ENCODE measurements at places on chromosomes 4 and X.

DNA sequence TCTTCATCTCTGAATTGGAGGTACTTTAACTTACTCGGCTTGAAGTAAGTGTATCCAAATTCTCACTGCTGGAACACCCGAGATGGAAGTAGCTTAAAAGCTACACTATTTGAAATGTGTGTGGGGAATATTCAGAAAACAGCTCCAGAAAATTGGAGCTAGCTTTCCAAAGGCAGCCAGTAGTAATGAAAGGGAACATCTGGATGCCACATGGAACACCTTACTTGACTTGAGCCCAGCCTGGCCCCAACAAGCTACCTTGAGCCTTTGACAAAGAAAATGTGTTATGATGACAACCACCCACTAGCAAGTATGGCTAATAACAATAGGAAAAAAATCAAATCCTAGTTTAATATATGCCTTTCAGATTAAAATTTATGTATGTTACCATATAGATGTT, 161.5 kb downstream of the PRDM5 start:
- DNase-seq = no peak

DNA sequence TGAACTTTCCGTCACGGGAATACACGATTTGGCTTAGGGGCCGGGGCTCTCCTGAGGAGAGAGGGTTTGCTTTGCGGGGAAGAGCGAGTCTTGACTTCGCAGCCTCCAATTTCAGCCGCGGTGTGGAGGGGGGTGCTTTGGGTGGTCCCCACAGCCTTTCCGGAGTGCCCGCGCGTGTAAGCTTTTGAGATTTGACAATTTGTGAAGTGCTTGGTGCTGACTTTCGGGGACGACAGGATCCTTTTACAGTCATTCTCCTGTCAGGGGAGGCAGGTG, 355 bp downstream of the SCML1 start:
- no peak for DNase-seq

DNA sequence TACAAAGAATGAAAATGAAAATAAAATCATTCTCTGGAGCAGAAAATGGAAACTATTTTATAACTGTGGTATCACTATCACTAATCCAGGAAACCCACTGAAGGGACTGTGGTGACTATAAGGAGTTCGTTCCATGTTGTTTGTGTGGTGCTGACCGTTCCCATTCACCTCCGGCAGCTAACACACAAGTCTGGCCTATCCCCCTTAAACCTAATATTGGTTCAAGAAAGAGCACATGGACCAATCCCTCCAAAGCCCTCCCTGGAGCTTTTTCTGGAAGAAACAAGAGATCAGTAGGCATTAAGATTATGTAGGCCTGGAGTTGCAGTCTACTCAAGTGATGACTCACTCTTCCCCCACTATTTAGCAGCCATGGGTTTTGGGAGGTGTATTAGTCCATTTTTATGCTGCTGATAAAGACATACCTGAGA, 25.9 kb upstream of the FAM241A start:
- no peak for DNase-seq

DNA sequence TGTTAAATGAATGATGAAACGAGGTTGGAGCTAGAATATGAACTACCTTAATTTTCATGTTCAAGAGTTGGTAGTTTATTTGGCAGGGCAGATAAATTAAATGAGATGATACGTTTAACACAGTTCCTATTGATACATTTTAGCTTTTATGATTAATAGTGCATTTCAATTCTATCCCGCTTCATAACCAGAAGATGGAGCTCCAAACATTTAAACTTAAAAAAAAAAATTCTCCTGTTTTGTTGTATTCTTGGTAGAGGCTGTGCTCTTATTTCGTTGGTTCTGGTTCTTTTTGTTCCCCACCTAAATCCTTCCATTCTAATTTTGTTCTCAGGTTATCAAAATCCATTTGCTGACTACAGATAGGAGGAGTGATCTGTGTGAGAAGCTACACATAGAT, 71.8 kb upstream of the PTPN13 start:
- no peak for DNase-seq

DNA sequence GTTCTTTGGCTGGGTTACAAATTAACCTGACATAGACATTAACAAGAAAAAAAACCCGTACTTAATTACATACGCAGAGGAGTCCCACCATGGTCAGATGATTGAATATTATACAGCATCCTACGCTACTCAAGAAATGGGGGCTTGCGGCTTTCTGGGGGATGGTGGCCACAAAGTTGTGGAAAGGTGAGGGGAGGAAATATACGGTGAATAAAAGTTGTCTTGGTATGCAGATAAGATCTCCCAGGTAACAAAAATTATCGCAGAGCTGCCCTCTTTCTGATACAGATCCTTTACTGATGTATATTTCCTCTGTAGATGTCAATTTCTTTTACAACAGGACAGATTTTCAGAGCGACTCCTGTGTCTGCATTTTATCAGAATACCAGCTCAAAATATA, 890 bp downstream of the DCAF16 start:
- DNase-seq = no peak

DNA sequence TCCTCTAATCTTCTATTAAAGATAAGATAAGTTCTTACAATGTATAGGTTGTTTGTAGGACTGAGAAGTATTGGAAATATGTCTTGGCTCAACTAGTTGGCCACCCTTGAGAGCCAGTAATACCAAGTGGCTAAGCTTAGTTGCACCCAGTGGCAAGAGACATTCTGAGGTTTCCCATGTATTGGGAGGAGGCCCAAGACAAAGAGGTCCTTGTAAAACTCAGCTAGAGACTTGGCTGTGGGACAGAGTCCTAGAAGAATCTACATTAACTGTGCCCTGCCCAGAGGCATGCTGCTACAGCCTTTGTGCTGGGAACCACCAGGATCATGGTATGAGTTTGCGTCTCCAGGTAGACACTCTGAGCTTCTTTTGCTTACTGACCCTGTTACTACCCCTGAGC, 41.9 kb upstream of the SLC4A4 start:
- no peak for DNase-seq

- no peak for DNase-seq
These were observed 11.2 kb upstream of the ALB start for GRCh38 chr4:73392936-73393335.

GRCh38 chrX:124414281-124414680, 67.9 kb downstream of the SH2D1A start:
- DNase-seq = no peak

GRCh38 chrX:109274806-109275205, 207.1 kb downstream of the GUCY2F start:
- DNase-seq = no peak

DNA sequence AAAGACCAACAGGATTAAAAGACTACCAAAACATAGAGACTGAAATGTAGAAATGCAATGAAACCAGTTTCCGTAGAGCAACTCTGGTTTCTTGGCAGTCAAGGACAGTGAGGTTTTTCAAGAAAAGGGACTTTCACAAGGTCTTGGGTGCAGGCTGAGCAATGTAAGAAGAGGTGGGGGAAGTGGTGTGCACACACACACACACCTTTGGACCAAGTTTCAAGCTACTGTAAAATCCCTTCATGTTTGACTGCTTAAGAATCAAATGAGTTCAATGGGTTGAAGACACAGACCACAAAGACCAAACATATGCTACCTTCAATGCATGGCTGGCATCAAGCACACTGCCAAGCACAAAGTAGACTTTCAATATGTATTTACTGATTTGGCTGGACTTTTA, 17.8 kb upstream of the MCF2 start:
- DNase-seq = no peak

GRCh38 chr4:18676526-18676915, 655.0 kb upstream of the LCORL start:
- no peak for DNase-seq

DNA sequence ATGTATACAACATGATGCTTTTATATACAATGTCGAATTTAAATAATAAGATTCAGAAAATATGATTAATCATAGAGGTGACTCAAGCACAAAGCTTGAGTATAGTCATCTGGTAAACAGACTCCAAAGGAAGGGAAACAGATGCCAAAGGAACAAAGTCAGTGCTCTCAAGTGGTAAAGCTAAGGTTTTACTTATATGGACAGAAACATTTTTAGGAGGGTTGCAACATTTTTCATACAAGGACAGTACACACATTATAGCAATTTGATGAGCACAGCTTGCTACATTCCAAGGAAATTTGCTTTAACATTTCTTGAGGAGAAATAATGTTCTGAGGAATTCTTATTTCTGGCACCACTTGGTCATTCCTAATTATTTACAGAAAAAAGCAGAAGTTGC, 333.4 kb upstream of the AADAT start:
- no peak for DNase-seq

- no peak for DNase-seq
These were observed 85.5 kb downstream of the RTL3 start for GRCh38 chrX:78573630-78574029.

- DNase-seq = no peak
These were observed 14.1 kb upstream of the CXCL6 start for GRCh38 chr4:73822389-73822788.

DNA sequence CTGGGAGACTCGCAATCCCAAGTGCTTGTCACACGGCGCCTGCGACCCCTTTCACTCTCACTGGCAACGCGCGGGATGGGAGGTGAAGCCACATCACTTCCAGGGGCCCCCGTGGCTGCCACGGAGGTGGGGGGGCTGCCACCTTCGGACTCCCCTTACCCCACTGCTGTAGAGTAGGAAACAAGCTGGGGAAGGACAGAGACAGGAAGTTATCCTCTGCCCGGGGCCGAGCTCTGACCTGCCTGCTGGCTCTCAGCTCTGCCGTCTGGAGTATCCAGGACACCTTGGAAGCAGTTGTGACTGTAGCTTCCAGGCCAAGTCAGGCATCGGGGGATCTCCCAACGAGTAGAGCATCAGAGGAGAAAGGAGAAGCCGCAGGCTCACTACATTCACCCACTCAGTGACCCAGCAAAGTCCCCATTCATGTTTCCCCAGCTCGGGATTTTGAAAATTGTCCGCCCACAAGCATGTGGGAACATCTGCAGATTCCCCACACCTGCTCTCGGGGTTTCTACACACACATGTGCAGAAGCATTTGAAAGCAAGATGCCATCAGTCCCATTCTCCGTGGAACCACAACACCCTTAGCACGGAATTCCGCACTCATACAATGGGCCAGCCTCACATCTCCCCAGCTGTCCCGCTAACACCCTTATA, 10.8 kb downstream of the PDZD4 start:
- DNase-seq = no peak

DNA sequence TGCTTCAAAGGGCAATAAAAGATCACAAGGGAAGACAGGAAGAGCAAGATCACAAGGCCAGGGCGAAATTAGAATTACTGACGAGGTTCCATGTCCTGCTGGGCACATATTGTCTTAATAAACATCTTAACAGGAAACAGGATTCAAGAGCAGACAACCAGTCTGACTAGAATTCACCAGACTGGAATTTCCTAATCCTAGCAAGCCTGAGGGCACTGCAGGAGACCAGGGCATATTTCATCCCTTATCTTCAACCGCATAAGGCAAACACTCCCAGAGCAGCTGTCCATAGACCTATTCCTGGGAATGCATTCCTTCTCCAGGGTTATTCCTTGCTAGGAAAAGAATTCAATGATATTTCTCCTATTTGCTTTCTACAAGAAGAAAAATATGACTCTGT, 12.4 kb upstream of the TDO2 start:
- DNase-seq = no peak

GRCh38 chr4:47415719-47416118, 47.8 kb downstream of the COMMD8 start:
- DNase-seq = no peak

DNA sequence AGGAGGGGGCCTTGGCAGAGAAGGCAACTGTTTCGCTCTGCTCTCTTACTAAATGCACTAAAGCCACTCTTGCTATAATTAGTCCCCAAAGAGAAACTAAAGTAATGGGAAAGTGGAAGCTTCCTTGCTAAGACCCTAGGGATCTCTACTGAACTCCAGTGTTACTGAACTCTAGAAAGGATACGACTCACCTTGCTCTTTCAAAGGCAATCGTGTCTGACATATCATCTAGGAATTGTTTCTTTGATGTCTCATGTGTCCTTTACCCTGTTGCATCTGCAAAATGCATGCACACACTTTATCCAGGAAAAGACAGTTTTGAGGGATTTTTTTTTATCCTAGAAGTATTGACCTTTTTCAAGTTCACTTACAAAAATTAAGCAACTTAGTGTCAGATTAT, 148.1 kb upstream of the FAM9B start:
- no peak for DNase-seq

GRCh38 chr4:110850461-110851442, 227.9 kb upstream of the PITX2 start:
- DNase-seq = no peak

GRCh38 chr4:183919141-183919540, 14.0 kb downstream of the STOX2 start:
- no peak for DNase-seq

DNA sequence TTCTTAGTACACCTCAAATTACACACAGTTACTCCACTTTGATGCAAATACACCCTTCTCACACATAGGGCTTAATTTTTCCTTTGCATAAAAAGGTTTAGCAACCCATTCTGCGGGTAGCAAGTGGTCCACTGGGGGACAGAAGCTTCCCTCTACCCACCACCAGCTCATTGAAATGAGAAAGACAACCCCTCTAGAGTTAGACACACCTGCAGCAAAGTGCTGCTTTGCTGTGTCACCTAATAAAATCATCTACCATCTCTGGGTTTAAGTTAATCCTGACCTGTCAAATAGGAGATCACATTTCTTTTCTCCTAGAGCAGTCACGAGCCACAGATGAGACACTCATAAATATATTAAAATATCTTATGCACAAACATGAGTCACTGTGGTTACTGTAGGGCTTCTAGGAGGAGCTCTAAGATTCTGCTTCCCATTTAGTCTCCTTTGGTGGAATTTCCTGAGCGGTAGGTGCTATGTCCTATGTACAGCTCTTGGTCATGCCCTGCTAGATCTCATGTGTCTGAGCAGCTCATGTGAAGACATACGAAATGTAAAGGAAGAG, 11.9 kb downstream of the BMX start:
- DNase-seq = no peak

DNA sequence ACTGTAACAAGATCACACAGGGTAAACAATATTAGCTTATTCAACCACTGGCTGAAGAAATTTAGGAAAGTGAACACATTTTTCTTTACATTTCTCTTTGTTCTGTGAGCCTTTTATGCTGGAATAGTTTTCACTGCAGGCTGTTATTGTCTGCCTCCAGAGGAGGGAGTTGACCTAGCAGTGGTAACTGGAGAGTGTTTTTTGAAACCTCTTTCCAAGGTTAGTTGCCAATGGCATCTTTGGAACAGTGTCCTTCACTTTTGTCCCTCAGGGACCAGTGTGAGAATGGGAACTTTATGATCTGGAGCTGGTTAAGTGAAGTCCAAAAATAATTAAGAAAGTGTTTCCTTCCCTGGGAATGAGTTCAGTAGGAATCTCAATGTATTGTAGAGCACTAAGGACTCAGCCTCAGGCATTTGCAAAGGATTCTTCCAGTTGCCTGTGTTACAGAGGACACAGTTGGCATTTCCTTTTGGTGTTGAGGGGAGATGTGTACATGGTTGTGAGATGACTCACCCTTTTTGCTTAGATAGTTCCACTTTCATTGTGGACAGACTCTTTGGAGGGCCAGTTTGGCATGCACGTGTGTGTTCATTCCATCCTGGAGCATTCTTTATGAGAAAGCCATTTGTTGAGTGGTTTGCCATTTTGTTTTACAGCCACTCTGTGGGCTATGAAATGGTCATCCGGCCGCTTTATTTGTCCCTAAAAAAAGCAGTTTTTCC, 61.3 kb downstream of the AR start:
- DNase-seq = no peak

All from stimulated activated CD8-positive, alpha-beta memory T cell treated with anti-CD3 and anti-CD28 coated beads, Interleukin-12 subunit alpha, Interleukin-12 subunit beta, amount 100 ng/mL, for 1 hour (primary cell).